Stimulated activated CD8-positive, alpha-beta memory T cell treated with anti-CD3 and anti-CD28 coated beads, Interleukin-2, amount 100 ng/mL, for 1 hour (primary cell): ENCODE measurements at places on chromosomes 16 and 17.

DNA sequence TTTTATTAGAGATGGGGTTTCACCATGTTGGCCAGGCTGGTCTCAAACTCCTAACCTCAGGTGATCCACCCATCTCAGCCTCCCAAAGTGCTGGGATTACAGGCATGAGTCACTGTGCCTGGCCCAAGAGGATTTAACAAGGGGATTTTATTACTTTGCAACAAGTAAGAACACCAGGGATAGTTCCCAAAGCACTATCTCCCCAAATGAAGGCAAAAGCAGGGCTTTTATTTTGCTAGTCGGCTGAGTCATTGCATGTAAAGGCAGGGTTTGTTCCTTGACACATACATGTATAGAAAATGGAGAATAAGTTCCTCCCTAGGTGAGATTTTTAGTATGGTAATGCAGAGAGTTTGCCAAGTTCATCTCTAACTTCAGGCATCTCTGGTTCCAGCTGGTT lies 24.0 kb downstream of the REXO5 start:
- DNase-seq = no peak

DNA sequence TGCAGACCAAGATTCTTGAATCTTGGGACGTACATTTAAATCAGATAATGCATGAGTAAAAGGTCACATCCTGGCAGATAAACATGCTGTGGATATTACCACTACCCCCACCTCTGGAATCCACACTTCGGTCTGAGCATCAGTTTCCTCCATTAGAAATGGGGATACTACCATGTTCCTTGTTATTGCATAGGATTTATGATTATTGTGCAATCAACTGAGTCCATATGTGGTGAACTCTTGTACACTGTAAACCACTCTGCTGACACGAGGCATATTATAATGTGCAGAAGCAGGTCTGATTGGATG lies 108.7 kb downstream of the VAT1L start:
- no peak for DNase-seq

DNA sequence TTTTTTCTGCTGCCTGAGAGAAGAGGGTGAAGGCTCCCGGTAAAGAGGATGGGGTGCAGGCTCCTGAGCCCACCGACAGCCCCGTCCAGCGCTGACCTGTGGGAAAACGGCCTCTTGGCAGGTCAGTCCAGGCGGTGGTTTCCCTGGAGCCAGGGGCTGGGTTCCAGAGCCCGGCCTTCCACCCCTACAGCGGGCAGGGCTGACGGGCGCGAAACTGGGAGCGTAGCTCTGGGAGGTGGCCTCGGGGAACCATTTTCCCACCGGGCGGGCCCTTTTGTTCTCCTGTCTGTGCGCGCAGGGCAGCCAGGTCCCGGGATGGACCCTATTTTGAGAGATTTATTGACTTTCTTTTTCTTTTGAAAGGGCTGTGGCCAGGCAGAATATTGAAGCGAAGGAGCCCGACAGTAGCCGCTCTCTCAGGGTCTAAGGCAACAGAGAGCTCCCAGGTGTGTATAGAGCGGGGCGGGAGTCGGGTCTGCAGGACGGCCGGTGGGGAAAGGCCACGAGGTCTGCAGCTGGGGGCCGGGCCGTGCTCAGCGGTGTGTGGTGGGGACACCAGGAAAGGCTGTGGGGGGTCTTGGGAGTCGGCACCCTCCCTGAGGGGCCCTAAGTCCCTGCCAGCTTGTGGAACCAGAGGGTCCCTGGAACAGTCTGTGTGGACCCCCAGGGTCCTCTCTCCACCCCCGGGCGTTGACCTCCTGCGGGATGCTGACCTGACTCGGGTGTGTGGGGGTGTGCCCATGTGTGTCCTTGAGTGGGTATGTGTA lies 32.3 kb downstream of the METRNL start:
- no peak for DNase-seq

DNA sequence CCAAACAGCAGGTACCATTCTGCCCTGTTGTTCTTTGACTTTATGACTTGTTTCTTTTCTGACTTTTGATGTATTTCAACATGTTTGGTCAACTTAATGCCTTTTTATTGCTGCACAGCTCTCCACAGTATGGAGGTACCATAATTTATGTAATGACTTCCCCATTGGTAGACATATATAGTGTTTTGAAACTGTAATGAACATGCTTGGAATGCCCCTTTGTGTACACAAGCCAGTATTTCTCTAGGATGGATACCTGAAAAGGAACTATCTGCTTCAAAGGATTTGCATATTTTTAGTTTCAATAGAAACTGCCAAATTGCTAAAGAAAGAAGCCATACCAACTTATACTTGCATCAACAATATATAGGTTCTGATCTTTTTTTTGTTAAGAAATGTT lies 66.1 kb downstream of the NOG start:
- no peak for DNase-seq

DNA sequence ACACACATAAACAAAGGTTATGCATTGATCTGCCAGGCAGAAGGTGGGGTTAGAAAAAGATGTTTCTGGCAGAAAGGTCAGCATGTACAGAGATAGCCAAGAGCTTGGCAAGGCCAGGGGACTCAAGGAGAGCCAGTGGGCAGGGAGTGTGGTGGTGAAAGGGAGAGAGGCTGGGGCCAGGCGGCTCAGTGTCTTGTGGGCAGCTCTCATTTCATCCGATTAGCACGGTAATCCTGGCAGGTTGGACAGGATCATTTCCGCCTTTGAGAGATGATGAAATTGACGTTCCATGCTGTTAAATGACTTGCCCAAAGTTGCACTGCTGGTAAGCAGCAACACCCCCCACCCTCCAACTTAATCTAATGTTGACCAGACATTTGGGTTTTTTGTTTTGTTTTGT lies 3.6 kb downstream of the CHD9 start:
- DNase-seq = no peak

DNA sequence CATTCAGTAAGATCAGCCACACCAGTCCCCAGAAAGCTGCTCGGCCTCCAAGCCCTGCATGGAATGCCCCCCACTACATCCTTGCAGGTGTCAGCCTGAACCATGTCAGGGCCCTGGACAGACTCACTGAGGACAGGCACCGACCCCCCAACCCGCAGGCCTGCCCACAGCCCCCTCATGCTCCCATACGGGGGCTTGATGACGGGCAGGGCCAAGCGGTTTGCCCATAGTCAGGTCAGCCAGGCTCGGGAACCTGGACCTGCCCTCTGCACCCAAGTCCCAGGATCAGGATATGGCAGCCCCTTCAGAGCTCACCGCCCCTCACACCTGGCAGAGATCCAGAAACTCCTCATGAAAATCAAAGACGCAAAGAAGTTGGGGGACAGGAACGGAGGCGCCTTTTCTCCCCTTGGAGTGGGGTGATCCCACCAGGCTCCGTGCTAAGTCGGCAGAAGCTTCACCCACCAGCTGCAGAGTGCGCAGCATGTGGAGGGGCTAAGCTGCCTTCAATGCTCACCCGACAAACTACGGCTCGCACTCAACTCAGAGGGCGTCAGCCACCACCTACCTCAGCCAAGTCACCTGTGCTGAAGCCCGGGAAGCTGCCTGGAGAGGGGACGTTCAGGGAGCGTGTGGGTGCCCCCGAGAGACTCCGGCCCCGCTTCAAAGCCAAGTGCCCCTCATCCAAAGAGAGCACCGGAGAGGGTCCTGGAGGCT lies 26.5 kb downstream of the GNPTG start:
- no peak for DNase-seq

- DNase-seq = no peak
Observed at GRCh38 chr16:82108100-82108499, 61.9 kb downstream of the MPHOSPH6 start.

GRCh38 chr16:4679156-4679849 lies 14.1 kb upstream of the NUDT16L1 start:
- no peak for DNase-seq

- DNase-seq = no peak
Observed at GRCh38 chr16:66079671-66080334, 286.7 kb upstream of the CDH5 start.

GRCh38 chr16:84924331-84925091 lies 86.8 kb downstream of the ZDHHC7 start:
- no peak for DNase-seq

DNA sequence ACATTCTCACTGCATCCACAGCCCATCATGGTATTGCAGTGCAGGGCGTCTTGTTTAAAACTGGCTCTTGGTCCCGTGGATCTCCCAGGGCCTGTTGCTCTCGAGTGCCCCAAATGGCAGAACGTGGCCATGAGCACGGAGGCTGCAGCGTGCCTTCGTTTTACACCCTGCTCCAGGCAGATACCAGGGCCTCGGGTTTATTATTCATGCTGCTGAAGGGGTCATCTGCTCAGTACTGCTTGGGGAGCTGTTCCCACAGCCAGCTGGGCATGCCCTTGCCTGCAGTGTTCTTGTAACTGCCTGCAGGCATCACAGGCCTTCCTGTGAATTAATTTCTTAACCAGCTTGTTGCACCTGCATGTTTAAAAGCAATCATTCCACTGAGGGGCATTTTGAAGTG lies 129.7 kb upstream of the CHMP6 start:
- DNase-seq = no peak

DNA sequence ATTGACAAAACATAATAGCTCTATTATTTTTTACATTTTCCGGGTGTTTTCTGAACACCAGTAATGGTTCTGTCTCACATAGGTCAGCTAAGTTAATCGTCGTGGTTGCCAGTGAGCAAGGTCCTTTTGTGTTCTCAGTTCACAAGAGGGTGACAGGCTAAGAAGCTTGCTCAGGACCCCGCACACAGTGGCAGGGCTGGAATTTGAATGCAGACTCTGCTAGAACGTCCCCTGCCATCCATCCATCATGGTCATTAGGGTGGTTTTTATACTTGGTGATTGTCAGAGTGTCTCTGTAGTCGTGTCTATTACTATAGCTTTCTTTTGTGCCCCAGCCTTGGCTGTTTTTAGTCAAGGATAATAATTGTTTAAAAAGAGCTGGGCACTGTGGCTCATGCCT lies 176.2 kb downstream of the SNX29 start:
- DNase-seq = no peak

DNA sequence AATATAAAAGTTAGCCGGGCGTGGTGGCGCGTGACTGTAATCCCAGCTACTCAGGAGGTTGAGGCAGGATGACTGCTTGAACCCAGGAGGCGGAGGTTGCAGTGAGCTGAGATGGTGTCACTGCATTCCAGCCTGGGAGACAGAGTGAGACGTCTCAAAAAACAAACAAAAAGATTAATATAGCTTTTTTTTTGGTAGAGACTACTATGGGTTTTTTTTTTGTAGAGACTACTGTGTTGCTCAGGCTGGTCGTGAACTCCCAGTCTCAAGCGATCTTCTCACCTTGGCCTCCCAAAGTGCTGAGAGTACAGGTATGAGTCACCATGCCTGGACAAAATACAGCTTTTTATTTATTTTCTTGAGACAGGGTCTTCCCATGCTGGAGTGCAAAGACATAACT lies 20.2 kb downstream of the ZNRF1 start:
- DNase-seq = no peak

GRCh38 chr16:69553332-69553731 lies 12.4 kb upstream of the NFAT5 start:
- DNase-seq = no peak

GRCh38 chr16:56600398-56600999 lies 7.9 kb upstream of the MT2A start:
- no peak for DNase-seq

DNA sequence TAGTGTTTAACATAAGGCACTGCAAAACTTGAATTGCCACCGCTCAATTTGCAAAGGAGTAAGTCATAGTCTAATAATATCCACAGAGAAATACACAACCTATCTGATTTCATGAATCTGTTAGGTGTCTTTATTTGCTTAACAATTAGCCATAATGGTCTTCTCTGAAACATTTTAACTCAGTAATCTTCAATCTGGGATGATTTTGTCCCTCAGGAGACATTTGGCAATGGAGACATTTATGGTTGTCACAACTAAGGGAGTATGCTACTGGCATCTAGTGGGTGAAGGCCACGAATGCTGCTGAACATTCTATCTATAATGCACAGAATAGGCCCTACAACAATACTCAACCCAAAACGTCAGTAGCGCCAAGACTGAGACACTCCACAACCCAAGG lies 4.3 kb downstream of the UBE2G1 start:
- no peak for DNase-seq

DNA sequence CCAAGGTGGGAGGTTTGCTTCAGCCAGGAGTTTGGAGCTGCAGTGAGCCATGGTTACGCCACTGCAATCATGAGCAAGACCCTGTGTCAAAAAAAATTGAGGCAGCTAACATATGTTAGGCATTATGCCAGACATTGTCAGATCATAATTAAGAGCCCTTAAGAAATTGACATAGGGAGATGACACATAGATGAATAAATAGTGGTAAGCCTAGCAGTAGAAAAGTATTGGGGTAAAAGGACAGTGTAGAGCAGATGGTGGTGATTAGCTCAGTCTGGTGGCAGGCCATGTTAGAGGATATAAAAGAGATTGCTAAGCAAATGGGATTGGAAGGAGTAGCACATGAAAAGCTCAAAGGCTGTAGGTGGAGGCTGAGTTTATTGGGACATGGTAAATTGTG lies 22.6 kb downstream of the SRCAP start:
- DNase-seq = no peak

- no peak for DNase-seq
Observed at GRCh38 chr17:47731396-47731795, 1.6 kb upstream of the TBX21 start.

DNA sequence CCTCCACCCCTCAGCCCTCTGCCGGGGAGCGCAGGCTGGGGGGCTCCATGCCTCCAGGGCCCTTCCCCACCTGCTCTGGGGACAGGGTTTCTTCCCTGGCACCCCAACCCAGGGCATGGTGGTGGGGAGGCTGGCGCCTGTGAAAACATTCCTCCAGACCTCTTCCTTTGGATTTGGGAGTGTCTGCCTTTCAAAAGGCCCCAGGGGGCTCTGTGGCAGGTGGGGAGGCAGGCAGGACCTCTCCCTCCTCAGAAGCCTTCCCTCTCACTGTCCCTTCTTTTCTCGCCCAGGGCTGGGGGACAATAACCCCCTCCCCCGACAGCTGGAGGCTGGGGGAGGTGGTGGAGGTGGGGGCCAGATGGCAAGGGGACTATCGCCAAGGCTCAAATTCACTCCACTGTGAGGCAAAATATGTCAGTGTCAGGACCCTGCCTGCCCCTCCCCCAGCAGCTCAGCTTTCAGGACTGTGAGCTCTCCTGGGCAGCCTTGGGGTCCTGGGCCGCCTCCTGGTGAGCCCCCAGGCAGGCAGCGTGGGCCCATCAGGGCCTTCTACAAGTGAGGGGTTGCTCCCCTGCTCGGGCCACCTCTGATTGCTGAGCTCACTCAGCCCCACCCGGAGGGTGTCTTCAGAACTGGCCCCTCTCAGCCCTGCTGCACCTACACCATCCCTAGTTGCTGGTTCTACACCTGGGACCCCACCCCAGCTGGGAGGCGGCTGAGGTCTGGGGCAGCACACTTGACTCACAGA lies 1.8 kb downstream of the CDH15 start:
- DNase-seq = no peak

DNA sequence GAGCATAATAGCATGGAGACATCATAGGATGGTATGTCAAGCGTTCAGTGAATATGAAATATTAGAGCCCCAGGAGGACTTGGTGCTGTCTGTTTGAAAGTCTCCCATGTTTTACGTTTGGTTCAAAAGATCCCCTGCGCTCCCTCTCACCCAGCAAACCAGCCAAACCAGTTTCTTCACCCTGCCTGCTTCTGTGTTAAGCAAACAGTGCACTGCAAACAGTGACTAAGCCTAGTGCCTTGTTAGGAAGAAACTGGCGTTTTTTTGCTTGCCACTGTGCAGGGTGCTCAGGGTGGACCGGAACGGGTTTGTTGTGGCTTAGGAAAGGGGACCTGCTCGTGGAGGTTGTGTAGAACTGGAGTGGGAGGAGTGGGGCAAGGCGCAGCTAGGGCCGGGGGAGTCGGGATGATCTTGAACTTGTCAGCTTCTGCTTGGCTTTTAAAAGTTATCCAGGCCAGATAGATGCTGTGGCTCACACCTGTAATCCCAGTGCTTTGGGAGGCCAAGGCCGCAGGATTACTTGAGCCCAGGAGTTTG lies 7.7 kb downstream of the CDH1 start:
- DNase-seq = no peak

- DNase-seq = no peak
Observed at GRCh38 chr17:4502466-4503154, 3.9 kb downstream of the SPNS2 start.
